ENCODE measurements at places on chromosomes 12 and 14.

DNA sequence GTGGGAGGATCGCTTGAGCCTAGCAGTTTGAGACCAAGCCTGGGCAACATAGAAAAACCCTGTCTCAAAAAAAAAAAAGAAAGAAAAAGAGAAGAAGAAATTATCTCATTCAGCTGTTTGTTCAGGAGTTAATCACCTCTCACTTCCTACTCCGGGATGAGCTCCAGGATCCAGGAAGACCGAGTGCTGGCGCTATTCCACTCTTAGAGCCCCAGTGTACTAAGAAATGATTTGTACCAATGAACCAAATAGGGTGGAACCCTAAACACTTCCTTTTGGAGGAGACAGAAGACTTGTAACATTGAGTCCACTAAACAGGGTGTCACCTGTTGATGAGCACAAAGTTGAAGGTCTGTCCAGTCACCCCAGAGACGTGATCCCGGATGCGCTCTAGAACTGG is 3.6 kb downstream of the ALKBH2 start:
- DNase-seq: no peak

DNA sequence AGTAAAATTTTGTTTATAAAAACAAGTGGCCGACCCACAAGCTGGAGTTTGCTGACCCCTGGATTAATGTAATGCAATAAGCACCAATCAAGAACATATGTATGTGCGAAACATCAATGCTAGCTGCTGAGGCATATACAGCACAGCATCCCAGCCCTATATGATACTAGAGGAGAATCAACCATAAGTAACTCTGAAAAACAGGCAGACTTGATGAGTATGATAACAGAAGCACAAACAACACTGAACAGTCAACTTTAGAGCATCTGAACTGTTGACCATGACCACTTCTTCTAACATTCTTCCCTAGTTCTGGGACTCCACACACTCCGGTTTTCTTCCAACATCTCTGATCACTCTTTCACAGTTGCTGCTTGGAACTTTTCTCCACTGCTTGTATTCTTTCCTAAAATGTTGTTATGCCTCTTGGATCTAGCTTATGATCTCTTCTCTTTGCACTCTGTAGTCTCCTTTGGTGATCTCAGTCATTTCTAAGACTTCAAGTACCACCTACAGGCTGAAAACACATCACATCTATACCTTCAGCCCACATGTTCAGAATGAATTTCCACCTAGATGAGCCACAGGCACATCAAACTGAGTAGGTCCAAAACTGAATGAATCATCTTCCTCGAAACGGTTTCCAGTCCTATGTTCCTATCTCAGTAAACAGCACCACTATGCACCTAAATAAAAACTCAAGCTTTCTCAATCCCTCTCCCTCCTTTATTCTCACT is 57.2 kb downstream of the STXBP6 start:
- no peak for DNase-seq

GRCh38 chr14:42556551-42556950 is 949.9 kb downstream of the LRFN5 start:
- no peak for DNase-seq

- no peak for DNase-seq
These were observed 139.9 kb downstream of the DUSP6 start for GRCh38 chr12:89212339-89212771.

DNA sequence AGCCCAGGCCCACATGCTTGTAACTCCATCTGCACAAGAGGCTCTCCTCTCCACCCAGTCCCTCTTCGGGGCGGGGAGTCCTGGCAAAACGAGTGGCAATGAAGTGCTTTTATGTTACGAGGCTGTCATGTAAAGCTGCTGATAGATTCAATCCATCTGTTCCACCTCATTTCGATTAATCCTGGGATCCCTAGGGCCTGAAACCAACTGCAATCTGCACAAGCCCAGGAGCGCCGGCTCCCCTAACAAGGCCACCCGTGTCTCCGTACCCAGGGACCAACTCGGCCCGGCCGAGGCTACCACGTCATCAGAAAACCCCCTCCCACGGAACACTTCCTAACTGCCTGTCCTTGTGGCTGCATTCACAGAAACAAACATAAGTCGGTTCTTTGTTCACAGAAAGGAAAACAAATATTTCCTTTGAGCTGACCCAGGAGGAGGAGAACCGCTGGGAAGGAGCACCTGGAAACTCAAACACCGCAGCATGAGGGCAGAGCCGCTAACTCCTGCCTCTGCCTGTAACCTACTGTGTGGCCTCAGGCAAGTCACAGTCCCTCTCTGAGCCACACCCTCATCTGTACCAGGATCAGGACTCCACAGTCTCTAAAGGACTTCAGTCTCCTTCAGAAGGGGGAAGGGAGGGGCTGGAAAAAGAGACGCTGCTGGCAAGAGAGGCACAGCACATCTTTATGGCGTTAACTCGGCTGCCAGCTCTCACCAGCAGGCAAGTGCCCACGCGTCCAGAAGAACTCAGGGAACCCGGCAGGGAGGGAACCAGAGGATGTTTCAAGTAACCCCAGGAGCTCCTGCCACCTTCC is 47.8 kb downstream of the CCDC88C start:
- peak; percentile 69 for DNase-seq

DNA sequence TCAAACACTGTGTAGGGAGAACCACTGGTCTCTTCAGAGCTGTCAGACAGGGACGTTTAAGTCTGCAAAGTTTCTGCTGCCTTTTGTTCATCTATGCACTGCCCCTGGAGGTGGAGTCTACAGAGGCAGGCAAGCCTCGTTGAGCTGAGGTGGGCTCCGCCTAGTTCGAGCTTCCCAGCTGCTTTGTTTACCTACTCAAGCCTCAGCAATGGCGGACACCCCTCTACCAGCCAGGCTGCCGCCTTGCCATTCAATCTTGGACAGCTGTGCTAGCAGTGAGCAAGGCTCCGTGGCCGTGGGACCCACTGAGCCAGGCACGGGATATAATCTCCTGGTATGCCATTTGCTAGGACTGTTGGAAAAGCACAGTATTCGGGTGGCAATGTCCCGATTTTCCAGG is 24.6 kb upstream of the YBX3 start:
- no peak for DNase-seq

DNA sequence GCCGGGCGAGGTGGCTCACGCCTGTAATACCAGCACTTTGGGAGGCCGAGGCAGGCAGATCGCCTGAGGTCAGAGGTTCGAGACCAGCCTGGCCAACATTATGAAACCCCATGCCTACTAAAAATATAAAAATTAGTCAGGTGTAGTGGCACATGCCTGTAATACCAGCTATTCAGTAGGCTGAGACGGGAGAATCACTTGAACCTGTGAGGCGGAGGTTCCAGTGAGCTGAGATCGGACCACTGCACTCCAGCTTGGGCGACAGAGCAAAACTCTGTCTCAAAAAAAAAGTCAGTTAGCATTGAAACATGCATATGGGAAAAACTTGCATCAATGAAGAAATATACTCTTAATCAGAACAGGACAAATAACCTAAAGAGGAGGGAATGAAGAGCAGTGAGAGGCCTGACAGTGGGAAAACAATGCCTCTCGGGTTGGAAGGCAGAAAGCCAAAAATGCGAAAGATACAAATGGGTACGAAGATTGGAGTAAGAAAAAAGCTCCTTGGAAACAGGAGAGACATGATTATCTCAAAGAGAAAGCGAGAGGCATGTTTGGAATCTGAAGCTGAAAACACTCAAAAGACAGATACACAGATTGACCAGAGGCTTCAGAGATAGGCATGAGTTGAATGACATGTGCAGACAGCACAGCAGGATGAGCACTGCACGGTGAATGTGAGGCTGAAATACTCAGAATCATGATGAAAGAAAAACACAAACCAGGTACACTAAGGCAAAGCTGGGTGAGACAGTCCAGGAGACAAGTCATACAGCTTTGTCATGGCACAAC is 30.6 kb downstream of the RESF1 start:
- DNase-seq: no peak

DNA sequence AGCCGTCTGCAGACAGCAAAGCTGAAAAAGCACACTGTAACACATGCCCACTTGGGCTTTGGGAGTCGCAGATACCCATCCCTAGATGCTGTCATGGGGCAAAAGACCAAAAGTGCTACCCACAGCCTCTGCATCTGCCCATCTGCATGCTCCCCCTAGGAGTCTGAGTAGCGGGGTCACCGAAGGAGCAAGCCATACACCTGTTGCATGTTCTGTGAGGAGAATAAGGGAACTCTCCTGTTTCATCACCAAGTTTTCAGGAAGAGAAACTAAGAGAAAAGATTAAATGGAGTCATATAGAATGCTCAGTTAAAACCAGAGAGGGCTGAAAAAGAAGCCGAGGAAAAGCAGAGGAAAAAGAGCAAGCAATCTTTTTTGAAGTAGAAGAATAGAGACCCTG is 13.7 kb upstream of the ST8SIA1 start:
- DNase-seq: no peak

DNA sequence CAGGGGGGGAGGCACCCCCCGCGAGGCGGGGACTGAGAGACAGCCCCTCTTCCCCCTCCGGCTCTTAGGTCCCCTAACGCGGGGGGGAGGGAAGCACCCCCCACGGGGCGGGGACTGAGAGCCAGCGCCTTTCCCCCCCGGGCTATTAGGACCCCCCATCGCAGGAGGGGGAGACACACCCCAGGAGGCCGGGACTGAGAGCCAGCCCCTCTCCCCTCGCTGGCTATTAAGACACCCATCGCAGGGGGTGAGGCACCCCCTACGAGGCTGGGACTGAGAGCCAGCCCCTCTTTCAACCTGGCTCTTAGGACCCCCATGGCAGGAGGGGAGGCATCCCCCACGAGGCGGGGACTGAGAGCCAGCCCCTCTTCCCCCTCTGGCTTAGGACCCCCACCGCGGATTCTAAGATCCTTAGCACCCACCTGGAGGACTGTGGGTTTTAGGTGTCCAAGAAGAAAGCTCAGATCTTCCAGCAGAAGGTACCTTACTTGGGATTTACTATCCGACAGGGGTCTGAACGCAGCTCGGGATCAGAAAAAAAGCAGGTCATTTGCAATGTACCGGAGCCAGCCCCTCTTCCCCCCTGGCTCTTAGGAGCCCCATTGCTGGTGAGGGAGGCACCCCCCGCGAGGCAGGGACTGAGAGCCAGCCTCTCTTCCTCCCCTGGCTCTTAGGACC is 197.8 kb upstream of the PZP start:
- DNase-seq: no peak

GRCh38 chr14:64763801-64764621 is 59.8 kb downstream of the PLEKHG3 start:
- no peak for DNase-seq

GRCh38 chr12:64480148-64480547 is 28.2 kb downstream of the TBK1 start:
- DNase-seq: no peak

DNA sequence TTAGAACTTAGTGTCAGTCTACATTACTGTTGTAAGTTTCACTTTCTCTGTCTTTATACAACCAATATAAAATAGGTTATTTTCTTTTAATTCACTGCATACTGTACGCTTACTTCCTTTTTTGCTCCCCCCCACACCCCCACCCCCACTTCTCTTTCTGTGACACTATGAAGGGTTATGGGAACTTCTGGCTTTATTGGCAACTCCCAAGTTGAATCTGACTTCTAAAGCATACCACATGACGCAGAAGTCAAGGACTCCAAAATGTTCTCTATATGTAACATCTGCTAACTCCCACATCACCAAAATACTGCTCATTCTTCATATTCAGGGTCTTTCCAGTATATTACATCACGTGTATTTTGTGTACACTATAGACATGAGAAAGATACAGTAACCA is 81.2 kb upstream of the ATXN7L3B start:
- DNase-seq: no peak

DNA sequence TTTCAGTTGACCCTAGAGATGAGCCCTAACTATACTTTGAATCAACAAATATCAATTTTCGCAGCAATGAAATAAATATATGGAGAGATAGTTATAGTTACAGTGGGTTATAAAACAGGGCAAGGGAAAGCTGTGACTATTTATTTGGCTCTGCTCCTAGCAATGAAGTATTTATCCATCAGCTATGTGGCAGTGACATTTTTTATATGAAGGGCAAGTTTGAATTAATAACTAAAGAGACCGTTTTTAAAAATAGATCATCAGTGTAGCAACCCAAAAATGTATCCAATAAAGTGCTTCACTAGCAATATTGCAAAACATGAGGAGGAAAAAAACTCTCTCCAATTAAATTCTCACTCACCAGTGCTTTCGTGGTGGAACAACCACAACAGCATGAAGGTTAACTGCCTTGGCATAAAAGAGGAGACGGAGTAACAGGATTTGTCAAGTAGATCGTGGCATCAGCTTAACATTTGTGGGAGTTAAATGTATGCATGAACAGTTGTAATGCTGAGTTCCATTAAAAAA is 58.1 kb upstream of the NUDT4 start:
- DNase-seq: no peak

- no peak for DNase-seq
These were observed 2.2 kb downstream of the PITPNM2 start for GRCh38 chr12:123148655-123149054.

- DNase-seq: peak; percentile 69
These were observed 89.5 kb upstream of the BCL2L14 start for GRCh38 chr12:11981121-11981733.

GRCh38 chr12:2011643-2012607 is 7.7 kb upstream of the DCP1B start:
- no peak for DNase-seq

DNA sequence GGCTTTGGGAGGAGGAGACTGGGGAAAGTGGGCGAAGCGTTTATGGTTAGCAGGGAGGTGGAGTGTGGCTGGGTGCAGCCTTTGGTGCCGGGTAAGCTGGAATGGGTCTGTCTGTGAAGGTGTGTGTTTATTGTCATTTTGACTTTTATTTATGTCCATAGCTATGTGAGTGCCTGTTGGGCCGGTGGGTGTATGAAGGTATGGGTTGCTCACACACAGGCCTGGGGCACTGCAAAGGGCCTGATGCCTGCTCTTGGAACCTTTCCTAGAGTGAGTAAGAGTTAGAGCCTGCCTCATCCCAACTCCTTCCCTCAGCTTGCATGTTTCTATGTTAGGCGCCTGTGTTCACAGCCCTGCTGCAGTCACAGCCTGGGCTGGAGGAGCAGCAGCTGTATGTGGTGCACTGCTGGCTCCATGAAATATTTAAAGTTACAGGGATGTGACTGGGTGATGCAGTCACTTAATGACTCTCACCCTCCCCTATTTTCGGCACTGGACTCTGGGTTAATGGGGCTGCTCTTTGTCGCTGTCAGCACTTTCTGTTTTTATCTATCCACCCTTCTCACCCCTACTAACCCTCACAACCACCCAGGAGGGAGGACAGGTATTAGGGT is 2.6 kb upstream of the PPP1R1A start:
- no peak for DNase-seq

DNA sequence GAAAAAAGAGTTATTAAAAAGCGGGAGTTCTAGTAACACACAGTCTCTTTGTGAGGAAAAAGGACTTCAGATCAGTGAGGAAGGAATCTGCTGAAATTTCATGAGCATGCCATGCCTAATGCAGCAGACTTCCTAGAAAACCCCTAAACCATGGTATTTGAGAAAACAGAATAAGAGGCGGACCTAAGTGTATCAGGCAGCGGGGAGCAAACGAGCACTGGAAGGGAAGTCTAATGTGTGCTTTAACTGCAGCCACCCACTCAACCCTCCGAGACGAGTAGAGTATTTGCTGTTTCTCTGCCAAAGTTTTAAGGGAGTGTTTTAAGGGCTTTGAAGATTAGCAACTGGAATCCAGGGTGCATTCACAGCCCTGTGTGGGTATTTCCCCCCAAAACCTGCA is 36.5 kb downstream of the ACADS start:
- DNase-seq: no peak

- DNase-seq: no peak
These were observed 24.1 kb downstream of the OR6S1 start for GRCh38 chr14:20617138-20618003.

Data from stimulated activated CD8-positive, alpha-beta memory T cell treated with anti-CD3 and anti-CD28 coated beads, Interleukin-4, amount 100 ng/mL, for 48 hours (primary cell).